Skeletal muscle cell (primary cell): ENCODE measurements at places on chromosomes 4 and X.

DNA sequence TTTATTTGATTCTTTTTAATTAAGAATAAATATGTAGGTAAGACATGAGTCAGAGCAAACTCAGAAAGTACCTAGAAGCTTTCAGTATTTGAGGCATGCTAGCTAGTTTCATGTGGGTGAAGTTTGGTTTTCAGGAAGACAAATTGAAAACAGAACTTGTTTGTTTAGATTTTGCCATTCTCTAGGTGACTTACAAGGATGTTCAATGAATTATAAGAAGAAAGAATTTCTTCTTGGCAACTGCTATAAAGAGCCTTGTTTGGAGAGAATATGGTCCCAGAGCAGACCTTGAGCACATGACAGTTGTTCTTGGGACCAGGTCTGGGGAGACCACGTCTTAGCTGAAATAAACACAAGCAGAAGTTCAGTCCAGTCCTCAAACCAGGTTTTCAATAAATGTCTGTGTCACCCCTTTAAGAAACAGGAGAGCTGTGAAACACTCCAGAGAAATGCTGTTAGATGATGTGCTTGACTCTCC lies 38.0 kb upstream of the IL21 start:
- DNase-seq, result no peak

DNA sequence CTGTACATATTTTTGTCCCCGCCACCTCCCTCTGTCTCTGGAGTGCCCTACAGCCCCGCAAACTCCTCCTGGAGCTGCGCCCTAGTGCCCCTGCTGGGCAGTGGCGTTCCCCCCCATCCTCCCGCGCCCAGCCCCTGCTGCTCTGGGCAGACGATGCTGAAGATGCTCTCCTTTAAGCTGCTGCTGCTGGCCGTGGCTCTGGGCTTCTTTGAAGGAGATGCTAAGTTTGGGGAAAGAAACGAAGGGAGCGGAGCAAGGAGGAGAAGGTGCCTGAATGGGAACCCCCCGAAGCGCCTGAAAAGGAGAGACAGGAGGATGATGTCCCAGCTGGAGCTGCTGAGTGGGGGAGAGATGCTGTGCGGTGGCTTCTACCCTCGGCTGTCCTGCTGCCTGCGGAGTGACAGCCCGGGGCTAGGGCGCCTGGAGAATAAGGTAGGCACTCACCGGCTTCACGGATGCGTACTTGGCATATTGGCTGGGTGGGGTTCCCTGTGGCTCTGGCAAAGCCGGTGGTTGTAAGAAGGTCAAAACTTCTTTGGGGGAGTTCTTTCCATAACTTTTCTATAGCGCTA lies 653 bp downstream of the HHIP start:
- DNase-seq, result no peak

DNA sequence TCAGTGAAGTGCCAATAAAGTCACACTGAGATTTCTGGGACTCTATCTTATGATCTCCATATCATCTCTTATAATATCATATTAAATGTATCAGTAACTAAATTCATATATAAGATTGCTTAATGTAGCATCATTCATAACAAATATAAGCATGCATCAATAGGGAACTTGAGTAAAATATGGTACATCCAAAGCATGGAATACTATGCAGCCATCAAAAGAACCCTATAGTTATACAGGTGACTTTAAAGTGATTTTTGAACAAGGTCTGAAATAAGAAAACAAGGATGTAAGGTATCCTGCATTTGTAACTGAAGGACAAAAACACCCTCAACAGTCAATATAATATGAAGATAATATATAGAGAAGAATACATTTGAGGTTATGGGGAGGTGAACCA lies 47.3 kb downstream of the HUWE1 start:
- DNase-seq, result no peak

DNA sequence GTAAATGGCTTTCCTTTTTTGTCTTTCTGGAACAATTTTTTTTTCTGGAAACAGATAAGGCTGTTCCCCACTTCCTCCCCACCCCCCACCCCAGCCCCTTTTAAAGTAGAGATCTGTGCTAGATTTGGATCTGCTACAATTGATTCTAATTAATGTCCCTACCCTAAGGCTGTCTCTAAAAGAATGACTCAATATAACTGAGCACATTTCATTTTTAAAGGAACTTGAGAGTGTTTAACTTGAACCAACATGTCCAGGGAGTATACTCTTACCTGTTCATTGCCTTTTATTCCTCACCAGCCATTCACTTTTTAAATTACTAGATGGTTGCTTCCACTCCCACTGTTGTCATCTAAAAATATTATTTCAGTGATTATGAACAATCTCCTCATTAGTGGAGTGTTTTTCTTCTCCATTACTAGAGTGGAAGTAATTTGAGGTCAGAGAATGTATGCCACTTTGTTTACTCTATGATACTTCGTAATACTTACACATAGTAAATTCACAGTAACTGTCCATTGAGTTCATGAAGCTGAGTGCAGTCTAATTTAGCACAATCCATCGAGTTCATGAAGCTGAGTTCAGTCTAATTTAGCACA lies 14.1 kb upstream of the CNOT6L start:
- no peak for DNase-seq

- no peak for DNase-seq
Measured at GRCh38 chr4:48031802-48032525, 15.4 kb downstream of the NIPAL1 start.

DNA sequence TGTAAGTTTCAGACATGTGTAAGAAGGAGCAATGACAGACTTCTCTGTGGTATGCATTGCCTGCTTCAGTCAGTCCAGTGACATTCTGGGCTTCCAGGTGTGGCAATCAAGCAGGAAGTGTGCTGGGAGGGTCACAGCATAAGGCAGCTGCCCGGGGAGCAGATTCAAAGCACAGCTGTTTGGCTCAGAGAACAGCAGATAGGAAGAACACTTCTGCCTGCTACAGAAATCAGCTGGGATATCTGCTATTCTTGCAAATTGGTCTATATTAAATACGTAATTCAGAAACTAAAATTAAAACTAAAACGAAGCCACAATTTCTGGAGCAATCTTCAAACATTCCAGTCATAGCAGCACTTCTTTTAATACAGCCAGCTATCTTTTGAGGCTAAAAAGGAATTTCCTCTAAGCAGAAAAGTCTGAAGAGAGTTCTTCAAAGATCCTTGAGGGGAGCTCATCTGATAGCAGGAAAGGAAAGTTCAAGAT lies 47.5 kb upstream of the GALNT7 start:
- peak; percentile 27 for DNase-seq

DNA sequence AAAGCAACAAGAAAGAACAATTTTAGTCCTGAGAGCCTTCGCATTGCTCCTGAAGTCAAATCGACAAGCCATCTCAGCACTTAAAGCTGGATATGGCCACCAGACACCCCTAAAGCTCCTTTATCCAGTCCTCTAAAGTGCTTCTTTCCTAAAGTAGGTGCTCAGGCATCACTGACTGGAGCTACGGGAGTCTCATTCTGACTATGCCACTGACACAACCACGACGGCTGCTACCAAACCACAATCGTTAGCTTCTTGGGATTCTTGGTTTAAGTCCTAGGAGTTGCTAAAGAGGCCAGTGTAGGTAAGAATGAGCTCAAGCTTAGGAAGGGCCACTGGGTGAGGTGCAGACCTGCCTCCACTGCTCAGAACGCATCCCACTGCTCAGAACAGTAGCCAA lies 1.0 kb downstream of the SLC10A6 start:
- no peak for DNase-seq

DNA sequence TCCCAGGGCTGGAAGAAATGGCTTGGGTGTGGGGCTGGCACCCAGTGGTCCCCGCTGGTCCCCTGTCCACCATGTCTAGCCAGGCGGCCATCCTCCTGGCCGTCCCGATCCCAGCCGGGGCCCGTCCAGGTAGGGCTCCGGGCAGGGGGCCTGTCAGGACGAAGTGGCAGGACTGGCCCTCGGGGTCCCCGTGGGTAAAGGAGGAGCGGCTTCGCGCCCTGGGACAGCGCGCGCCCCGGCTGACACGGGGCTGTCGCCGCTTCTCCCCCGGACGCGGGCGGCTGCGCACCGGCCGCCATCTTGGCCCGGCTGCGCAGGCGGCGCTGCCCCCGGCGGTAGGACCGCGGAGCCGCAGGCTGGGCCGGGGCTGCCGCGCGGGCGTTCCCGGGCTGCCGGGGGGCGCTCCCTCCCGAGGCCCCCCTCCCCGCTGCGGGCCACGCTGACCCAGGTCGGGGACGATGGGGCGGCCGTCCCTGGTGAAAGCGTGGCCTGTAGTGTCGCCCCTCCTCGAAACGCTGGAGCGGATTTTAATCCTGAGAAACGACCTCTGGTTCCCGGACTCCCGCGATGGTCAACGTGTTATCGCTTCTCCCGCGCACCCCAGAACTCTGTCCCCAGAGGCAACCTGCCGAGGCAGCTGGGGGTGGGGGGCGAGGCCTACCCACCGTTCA lies 60.4 kb upstream of the BCOR start:
- no peak for DNase-seq
